Activated CD8-positive, alpha-beta memory T cell treated with anti-CD3 and anti-CD28 coated beads for 1 hour (primary cell): ENCODE measurements at places on chromosomes 1 and 21.

DNA sequence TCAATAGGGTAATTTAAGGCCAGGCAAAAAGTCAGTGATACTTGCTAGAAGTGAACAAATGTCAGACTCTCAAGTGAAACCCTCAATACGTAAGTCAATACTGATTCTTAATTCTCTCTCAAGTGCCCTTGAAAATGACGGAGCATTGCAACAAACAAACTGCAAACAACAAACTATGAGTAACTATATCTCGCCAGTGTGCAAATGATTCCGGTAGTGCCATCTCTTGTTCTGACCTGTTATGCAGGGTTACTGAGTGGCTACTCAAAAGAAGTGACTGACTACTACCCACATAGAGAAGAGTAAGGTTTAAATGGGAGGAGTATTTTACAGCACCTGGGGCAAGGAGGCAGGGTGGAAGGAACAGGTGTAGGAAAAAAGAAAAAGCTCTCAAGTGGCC, 1.6 kb downstream of the SLC19A2 start:
- no peak for DNase-seq

- no peak for DNase-seq
Observed at GRCh38 chr1:11563560-11564069, 84.7 kb downstream of the DISP3 start.

DNA sequence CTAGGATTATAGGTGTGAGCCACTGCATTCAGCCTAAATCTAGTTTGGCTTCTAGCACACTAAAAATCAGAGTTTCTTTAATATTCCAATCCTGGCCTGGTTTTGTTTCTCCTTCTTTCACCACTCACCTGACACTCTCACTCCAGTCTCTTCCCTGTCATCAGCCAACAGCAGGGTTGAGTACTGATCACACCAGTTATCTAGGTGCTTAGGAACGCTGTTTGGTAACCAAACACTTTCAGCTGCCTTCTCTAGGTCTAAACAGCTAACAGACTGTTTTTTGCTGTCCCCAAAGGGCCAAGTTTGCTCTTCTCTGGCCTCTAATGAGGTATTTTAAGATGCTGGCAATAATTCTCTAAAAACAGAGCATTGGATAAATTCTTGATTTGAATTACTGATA, 17.7 kb upstream of the FRRS1 start:
- no peak for DNase-seq

- DNase-seq: no peak
Observed at GRCh38 chr1:61687901-61688300, 37.0 kb downstream of the TM2D1 start.

DNA sequence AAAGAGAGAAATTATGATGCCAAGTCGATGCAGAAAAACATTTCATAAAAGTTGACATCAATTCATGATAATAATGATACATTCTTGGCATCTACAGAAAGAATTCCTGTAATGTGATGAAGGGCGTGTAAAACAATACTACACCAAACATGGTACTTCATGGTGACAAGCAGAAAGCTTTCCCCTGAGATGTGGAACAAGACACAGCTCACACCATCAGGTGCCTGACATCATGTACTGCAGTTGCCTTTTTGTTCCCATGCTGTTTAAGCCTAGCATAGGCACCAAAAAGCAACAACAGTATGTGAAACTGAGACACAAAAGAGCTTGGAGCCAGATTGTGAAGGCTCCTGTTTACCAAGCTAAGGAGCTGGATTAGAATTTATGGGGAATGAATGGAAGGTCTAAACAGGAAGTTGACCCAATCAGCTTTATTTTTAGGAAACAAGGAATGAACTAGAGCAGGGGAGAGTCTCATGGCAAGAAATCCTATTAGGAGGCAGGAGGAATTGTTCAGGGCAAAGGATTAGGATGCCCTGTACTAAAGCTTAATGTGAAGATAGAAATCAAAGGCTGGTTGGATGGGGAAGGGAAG, 67.2 kb downstream of the SYDE2 start:
- DNase-seq: no peak

DNA sequence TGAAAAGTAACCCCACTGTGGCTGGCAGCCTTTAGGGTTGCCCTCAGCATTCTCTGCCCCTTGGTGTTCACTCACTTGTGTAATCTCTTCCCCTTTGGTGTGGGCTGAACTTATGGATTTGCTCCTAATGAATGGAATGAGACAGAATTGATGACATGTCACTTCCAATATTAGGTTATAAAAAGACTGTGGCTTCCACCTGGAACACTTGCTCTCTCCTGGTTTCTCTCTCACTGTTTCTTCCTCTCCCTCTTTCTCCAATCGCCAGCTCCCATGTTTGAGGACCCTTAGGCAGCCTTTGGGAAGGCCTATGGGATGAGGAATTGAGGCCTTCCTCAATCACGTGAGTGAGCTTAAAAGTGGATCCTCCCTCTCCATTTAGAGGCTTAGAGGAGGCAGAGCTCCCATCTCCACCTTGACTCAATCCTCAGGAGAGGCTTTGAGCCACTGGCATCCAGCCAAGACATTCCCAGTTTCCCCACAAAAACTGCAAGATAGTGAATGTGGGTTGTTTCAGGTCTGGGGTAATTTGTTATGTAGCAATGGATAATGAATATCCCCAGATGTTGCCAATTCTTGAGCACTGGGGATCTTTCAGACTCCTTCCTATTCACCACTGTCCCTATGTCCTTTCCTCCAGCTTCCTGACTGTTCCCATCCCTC, 95.5 kb upstream of the CD34 start:
- no peak for DNase-seq

DNA sequence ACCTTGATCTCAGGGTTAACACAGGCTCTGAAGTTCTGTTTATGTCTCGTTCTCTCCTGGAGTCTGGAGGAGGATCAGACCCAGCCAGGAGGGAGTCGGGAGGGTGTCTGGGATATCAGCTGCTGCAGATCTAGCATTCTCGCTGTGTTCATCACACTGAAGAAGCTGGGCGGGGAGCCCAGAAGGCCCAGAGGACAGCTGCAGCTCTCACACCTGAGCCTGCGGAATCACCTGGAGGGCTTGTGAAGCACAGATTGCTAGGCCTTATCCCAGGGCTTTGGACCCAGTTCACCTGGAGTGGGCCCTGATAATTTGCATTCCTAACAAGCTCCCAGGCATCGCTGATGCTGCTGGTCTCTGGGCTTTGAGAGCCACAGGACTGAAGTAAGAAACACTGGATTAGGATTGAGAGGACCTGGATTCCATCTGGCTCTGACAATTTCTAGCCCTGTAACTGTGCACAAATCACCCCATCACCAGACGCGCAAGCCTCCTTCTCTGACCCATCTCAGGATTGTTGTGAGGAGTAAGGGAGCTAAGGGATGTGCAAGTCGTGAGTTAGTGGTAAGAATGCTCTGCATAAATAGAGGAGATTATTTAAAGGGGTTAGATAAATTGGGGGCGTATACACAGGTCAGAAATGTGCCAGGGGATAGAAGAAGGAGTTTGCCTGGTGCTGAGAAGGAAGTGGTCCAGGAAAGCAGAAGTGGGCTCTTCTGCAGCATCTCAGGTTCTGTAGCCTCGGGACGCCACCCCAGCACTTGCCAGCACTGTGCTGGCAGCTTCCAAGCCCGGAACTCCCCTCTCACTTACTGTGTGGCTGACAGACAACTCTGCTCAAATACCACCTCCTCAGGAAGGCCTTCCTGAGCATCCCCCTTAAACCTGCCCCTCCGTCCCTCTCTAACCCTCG, 19.1 kb downstream of the ABCA4 start:
- no peak for DNase-seq

DNA sequence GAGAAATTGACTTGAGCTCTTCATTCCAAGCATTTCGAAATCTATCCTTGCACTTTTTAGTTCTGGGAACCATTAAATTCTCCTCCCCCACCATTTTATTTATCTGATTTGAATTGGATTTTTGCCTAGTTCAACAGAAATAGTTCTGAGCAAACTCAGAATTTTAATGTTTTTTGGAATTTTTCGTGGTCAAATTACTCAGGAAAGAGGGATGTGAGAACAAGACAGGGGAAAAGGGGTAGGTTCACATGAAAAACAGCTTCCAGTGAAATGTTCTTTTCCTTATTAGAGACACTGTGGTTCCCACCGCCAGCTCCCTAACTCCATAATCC, 5.7 kb upstream of the ZNF697 start:
- DNase-seq: no peak

GRCh38 chr21:45994759-45995685, 13.5 kb downstream of the COL6A1 start:
- DNase-seq: no peak

GRCh38 chr1:185292237-185292636, 24.8 kb downstream of the IVNS1ABP start:
- no peak for DNase-seq

DNA sequence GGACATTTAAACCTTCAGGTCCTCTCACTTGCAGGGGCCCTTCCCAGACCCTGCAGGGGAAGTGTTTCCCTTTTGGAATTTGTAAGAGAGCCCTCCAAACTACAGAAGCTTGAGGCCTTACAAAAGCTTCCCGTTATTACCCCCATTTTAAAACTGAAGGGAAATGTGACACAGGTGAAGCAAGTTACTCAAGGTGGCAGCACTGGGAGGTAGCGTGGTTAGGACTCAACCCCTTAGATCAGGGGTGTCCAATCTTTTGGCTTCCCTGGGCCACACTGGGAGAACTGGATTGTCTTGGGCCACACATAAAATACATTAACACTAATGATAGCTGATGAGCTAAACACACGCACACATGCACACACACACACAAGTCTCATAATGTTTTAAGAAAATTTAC, 15.8 kb upstream of the ZC3H12A start:
- DNase-seq: no peak

DNA sequence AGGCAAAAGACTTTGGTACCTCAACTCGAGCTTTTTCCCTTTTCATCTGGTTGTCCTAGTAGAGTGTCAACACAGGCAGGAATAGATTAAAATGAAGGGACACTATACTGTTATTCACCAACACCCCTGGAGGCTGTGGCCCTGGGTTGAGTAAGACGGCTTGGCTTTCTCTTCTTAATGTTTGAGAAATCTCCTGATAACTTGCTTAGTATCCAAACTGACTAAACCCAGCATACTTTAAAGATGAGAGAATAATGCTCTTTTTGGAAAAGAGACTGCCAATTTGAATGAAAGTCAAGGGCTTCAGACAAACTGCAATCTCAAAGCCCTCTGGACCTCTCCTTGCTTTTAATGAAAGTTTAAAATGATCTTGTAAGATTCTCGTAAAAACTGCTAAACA, 2.6 kb upstream of the SLC30A1 start:
- DNase-seq: no peak

DNA sequence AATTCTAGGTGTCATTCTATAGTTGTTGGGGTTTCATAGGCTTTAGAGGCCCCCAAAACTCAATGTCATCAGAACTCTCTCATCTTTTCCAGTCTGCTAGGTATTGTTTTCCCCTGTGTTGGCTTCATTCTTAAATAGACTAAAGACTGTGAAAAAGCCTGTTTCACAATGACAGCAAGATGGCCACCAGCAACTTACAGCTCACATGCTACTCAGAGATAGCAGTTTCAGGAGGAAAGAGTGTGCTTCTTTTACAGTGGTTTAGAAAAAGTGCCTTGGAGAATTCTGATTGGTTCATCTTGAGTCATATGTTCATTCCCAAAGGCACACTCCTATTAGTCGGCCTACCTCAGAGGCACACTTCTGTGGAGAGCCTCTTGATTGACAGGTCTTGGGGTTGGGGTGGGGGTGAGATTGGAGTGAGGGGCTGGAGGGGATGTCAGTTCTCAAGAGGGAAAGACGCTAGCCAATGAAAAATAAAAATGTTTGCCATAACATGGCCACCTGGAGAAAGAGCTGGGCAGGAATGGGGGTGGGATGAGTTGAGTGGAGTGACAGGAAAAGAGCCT, 8.5 kb downstream of the IL23R start:
- DNase-seq: no peak

DNA sequence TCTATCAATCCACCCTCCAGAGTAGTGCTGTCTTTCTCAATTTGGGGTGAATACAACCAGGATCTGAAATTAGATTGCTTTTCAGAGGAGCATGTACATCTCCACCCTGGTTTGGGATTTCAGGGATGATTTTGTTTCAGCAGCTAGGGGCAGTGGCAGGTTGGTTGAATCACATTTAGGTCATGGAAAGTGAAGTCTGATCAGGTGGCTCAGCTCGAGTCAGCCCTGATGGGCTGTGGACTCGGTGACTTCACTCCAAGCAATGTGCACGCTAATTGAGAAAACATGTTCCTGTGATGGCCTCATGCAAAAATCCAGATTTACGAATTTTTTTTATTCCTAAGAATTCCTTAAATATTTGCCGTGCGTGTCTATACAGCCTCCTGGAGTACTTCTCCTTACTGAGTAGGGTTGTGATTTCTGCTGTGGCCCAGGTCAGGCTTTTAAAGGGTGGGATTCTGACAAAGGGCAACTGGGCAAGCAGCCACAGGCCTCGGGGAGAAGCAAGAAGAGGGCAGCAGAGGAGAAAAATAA, 7.5 kb downstream of the NGF start:
- DNase-seq: no peak
